Brain pericyte (primary cell): ENCODE measurements at places on chromosomes 5 and 9.

GRCh38 chr5:65059681-65060598 lies 291.2 kb downstream of the CWC27 start:
- no peak for DNase-seq

GRCh38 chr5:155050384-155051019 lies 36.9 kb downstream of the KIF4B start:
- no peak for DNase-seq

DNA sequence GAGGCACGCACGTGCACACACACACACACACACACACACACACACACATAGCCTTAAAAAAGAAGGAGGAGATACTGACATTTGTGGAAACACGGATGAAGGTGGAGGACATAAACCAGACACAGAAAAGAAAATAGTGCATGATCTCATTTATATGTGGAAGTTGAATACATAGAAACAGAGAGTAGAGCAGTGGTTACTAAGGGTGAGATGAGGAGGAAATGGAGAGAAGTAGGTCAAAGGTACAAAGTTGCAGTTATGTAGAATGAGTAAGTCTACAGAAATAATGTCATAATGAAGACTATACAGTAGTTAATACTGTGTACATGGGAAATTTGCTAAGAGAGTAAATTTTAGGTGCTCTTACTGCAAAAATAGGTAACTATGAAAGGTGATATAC lies 412.2 kb upstream of the CDH9 start:
- DNase-seq: no peak

DNA sequence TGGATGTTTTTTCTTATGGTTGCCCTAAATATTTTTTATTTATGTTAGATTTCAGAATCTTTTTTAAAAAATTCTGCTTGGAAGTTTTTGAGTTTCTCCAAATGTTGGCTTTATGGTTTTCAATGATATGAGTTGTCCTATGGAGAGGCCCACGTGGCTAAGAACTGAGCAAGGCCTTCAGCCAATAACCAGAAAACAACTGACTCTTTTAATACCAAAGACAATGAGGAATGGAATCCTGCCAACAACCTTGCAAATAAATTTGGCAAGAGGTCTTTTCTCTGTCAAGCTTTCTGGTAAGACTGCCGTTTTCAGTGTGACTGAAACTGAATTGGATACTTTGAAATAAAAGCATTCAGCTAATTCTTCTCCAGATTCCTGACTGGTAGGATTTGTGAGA lies 1740.1 kb upstream of the WWC1 start:
- DNase-seq: no peak

DNA sequence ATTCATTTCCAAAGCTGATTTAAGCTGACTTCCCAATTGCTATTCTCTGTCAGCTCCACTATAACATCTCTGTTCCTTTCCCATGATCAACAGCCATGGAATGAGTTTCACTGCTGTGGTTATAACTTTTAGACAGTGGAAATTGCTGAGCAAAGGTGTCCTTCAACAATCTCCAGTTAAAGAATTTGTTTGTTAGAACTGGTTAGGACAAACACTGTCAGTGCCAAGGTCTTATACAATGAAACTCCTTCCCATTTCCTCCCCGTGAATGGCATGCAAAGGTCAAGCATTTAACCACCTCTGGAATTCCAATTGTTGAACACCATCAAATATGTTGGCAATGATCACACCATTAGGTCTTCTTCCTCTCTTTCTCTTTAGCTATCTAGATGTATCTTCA lies 45.7 kb upstream of the GHR start:
- DNase-seq: no peak

GRCh38 chr5:140011297-140011802 lies 31.7 kb downstream of the NRG2 start:
- DNase-seq: no peak

DNA sequence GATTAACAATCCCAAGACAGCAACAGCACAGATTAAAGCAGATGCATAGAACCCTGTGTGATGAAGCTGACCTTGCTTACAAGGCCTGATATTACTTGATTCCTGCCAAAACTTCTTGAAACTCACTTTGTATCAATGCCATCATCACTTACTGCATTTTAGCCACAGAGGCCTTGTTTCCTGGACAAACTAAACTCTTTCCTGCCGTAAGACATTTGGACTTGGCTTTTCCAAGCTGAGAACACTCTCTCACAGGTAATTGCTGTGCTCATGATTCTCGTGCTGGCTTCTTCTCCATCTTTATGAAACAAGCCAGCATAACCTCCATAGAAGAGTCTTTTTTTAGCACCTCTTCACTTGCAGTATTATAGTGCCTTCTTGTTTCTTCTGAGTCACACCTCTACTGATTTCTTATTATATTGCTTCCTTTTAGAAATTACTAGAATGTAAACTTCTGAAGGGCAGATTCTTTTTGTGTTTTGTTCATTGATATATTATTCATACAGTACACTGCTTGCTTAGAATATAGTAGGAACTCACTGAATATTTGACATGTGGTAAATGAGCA lies 456.5 kb upstream of the ZNF608 start:
- no peak for DNase-seq

GRCh38 chr5:172442592-172442991 lies 11.7 kb downstream of the SH3PXD2B start:
- no peak for DNase-seq

- no peak for DNase-seq
Measured at GRCh38 chr9:5736563-5737346, 96.2 kb downstream of the ERMP1 start.

DNA sequence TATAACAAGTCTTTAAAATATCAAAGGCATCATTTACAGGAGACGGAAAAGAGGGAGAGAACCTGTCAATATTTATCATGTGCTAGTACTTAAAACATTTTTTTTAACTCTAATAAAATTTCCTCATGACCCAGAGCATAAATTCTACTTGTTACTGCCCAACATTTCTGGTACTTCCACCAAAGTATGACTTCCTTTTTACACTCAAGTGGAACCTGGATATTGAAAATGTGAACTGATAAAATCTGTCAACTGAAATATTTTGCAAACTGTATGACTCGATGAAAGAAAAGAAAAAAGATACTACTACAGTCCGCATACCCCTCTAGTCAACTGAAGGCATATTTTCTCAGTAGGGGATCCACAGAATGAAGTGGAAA lies 37.1 kb downstream of the FAM13B start:
- DNase-seq: no peak

GRCh38 chr5:73405691-73406090 lies 42.9 kb downstream of the FOXD1 start:
- no peak for DNase-seq

GRCh38 chr9:16526380-16526779 lies 344.1 kb downstream of the BNC2 start:
- DNase-seq: no peak

DNA sequence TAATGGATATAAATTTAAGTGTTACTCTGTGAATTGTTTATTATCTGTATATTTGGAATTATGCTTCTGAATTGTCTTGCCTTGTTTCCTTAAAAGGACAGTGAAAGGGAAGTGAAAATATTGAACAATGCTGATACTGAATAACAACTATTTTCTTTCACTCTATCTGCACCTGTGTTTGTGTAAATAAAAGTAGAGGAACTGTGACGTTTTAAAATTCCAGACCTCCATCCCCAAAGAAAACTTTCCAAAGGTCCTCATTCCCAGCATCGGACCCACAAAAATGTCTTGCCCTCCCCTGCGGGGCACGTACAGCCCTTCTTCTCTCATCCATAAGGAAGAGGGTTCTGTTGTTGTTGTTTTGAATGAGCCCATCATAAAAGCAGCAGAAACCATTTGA lies 100.0 kb downstream of the NLN start:
- no peak for DNase-seq

DNA sequence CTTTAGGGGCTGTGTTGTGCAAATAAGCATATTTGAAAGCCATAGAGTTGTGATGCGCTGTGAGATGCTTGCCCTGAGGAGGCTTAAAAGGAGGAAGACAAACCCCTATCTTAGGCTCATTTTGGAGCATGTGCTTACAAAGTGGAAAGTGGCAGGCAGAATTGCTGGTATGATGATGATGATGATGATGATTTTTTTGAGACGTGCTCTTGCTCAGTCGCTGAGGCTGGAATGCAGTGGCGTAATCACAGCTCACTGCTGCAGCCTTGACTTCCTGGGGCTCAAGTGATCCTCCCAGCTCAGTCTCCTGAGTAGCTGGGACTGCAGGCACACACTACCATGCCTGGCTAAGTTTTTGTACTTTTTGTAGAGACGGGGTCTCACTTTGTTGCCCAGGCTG lies 1.7 kb downstream of the CNOT8 start:
- no peak for DNase-seq

DNA sequence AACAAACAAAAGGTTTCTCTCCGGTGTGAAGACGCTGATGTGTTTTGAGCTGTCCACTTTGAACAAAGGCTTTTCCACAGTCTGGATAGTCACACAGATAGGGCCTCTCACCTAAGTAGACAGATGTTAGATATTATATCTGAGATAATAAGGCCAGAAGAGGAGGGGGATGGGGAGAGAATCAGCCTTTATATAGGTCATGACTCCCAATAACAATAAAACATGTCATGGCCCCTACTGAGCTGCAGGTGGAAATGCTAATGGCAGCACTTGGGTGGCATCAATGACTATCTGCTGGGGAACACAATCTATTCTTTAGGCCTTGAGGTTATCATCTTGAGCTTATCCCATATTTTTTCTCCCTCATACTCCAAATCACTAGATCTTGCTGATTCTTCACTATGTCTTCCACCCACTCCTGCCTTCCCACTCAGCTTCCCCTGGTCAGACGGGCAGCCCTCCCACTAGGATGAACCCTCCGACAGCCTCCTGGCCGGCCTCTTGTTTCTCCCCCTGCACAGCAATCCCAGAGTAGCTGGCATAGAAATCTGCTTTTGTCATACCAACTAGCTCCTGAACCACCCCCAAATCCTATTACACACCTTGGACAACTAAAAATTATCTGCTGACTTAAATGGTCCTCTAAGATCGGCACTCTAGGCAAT lies 11.5 kb upstream of the SLC35D2 start:
- DNase-seq: no peak

DNA sequence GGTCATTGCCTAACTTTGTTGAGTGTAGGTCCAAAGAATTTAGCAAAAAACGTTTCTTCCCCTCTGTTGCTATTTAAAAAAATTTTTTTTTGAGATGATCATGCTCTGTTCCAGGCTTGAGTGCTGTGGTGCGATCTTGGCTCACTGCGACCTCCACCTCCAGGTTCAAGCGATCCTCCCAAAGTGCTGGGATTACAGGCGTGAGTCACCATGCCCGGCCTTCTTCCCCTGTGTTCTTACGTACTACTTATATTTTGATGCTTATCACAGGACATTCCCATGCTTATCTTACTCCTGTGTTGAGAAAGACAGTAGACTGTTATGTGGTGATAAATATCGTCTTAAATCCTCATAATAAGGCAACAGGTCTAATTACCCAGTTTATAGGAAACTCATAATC lies 2.5 kb downstream of the ACER2 start:
- no peak for DNase-seq

- no peak for DNase-seq
Measured at GRCh38 chr9:122001491-122002201, 91.5 kb downstream of the TTLL11 start.

- DNase-seq: no peak
Measured at GRCh38 chr9:117682955-117683710, 21.1 kb upstream of the TLR4 start.

DNA sequence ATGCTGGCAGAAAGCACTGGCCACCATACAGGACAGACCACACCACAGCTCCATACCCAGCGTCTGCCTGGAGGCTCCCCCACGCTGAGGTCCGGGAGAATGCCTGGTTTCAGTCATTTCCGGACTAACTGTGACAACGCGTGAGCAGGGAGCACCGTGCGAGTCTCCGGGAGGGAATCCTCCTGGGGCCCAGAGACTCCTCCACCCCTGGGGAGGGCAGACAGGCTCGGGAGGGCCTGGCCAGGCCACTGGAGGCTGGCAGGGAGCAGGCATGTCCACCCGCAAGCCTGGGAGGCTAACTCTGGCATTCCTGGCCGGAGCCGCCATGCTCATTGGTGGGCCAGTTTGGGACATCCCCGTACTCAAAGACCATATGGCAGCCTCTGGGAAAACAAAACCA lies 6.5 kb downstream of the BRD3OS start:
- DNase-seq: no peak
